Karpas-422 (cell line): ENCODE measurements at places on chromosomes 3 and 15.

GRCh38 chr3:70488131-70488530, 175.7 kb upstream of the MDFIC2 start:
- DNase-seq, result no peak

GRCh38 chr3:179676081-179676480, 23.2 kb downstream of the USP13 start:
- no peak for DNase-seq

DNA sequence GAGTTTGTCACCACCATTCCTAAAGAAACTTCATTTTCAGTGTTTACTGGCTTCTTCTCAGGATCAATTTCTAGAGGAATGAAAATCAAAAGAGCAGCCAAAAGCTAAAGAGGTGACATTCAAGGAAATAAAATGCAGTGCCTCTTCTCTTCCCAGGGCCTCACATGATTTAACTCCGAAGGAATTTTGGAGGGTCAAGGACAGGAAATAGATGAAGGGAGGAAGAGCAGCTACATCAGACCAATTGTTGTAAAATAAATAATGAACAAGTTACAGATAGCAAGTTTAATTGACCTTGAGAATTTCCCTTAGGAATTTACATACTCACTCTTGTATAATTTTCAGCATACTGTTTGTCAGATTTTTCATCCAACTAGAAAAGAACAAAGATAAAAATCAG, 78.1 kb downstream of the LRRFIP2 start:
- DNase-seq, result no peak

- DNase-seq, result peak; percentile 85
These were observed 1588.2 kb downstream of the SI start for GRCh38 chr3:163490119-163490518.

- no peak for DNase-seq
These were observed 97.9 kb downstream of the RORA start for GRCh38 chr15:61130950-61131942.

DNA sequence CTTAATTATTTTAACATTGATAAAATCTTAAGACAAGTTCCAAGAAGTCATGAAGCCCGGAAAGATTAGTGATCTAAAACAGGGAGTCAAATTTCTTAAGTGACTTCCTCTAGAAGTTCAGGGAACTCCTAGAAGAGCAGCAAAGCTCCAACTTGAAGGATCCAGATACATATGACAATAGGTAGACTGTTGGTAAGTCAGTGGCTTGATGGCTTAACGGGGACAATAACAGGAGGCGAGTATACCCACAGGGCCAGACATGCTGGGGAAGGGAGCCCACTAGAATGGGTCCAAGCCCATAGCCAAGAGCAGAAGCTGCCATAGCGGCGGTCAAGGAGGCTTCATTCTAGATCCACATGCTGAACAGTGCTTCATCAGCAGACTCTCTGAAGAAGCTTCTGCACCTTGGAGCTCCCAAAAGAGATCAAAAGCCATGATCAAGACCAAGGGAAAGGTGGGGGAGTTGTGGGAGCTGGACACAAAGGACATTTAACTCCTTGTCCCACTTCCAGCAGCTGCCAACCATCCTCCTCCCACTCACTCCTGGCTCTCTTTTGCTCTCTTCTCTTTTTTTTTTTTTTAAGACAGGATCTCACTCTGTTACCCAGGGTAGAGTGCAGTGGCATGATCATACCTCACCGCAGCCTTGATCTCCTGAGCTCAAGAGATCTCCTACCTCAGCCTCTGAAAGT, 10.2 kb upstream of the CA12 start:
- DNase-seq, result no peak

- DNase-seq, result peak; percentile 92
These were observed 106.1 kb downstream of the OXNAD1 start for GRCh38 chr3:16370872-16371740.

- DNase-seq, result no peak
These were observed 38.9 kb downstream of the TLE3 start for GRCh38 chr15:70058642-70059360.

DNA sequence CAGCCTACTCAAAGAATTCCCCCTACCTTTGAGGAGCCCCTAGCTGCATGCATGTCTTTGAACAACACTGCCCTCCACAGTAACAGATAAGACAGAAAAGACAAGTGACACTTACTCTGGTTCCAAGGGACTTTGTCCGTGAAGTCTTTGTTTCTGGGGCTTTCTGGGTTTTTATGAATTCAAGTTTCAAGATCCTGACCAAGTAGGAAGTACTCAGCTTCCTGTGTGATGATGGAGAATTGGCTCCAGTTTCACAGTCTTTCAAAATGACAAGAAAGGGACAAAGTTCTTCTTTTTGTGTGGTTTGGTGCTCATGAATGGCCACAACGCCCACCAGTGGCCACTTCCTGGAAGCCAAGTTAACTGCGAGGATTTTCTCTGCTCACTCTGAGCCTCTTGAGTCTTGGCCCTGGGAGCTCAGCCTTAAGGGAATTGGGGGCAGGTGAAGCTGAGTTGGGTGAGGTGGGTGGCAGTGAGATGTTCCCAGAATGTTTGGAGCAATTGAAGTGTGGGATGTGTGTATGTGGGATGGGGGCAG, at the start of gene CCR1:
Gene CCR1, minus strand, starts transcription at position 147 of the 538 bp plus-strand sequence. CDS start 4,000 bp downstream, outside the sequence.
- DNase-seq, result peak; percentile 80

- no peak for DNase-seq
These were observed 59.2 kb downstream of the NECTIN3 start for GRCh38 chr3:111130827-111131226.

- no peak for DNase-seq
These were observed 23.8 kb downstream of the MEX3B start for GRCh38 chr15:82021992-82022391.

DNA sequence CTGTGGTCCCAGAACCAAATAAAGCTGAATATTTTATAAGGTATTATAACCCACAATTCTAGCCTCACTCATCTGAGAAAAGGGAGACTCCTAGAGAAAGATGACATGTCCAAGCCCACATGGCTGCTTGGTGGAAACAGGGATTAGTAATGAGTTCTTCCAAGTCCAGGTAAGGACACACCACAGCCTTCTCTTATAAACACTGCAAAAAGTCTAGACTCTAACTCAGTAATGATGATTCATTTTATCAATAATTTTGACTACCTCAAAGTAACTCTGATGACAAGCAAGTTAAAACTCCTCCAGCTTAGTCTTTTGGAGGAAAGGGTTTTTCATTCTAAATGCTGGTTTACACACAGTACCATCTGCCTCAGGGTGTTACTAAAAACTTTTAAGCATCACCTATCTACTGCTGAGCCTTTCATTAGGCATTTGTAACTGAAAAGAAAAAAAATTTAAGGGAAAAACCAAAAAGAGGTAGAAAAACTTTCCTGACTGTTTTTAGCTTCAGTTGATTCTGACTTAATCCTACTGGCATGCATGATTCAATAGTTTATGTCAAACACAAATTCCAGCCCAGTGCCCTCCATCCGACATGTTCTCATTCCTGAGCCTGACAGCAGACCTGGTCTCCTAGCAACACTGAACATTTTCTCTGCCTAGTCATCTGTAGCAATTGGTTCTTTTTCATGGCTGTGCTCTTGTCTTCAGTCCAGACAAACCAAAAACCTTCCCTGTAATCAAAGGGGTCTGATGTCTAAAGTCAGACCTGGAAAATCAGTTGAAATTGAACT, 43.9 kb downstream of the P3H2 start:
- DNase-seq, result no peak

DNA sequence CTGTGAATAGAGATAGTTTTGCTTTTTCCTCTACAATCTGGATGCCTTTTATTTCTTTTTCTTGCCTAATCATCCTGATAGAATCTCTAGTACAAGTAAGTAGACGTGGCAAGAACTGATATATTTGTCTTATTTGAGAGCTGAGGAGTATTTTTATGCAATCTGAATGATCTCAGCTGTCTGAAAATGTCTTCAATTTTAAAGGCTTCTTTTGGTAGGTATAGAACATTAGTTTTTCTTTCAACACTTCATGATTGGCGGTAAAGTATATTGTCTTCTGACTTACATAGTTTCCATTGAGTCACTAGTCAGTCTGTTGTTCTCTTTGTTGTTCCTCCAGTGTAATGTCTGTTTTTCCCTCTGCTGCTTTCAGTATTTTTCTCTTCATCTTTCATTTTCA, 31.3 kb downstream of the MGA start:
- DNase-seq, result no peak

DNA sequence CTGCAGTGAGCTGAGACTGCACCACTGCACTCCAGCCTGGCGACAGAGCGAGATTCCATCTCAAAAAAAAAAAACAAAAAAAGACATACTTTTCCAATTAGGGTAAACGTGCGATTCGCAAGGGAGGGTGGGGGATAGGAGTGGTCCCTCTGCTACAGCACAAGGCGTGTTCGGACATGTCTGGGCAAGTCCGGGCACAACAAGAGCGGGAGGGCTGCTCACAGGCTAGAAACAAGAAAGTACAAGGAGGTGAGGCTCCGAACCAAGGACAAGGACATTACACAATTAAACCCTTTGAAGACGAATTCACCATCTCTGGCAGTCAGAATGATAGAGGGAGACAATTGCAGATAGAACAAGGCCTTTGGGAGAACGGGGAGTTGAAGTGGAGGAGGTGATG, 32.2 kb upstream of the BCL2A1 start:
- no peak for DNase-seq

DNA sequence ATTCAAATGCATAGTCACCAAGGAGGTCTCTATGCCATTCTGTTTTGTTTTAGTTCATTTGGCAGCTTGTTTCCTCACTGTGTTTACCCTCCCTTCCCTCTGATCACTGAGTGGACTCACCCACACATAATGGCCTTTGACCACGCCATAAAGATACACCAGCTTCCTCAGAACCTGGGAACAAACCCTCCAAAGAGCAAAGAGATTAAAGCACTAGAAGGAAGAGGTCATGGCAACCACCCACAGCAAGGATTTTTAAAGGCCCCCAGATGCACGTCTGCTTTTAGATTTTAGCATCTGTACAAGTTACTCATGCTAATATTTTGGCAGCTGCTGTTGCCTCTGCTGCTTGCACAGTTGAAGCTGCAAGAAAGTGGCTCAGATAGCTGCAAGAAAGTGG, 47.9 kb upstream of the CADPS start:
- no peak for DNase-seq

DNA sequence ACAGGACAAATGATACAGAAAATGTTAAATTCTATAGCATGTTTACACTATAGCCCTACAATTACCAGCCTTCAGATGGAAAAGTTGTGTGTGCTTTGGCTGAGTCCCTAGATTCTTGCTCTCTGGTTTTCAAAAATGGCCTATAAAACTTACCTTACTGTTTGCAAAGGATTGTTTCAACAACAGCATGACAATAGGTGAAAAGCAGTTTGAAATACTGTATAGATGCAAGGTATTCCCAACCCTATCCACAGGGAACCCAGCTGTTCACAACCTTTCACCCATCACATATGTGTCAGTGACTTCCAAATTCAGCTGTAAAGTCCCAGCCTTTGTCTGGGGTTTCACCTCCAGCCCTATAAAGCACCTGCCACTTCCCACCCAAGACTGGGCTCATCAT, 97.3 kb downstream of the NEK10 start:
- no peak for DNase-seq

DNA sequence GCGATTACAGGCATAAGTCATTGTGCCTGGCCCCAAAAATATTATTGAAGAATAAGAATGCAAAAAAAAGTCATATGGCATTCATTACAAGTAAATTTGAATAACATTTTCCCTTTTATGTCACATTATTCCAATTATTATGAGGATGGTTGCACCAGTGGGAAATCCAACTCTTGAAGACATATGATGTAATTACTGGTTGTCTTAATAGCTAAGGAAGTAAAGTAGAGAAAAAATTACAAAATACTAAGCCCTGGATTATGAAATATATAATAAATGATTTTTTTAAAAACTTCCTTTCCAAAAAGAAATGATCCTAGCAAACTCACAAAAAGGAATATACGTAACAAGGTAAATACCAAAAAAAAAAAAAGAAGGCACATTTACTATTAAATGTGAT, 98.9 kb downstream of the FMN1 start:
- no peak for DNase-seq

GRCh38 chr15:24054547-24055245, 367.6 kb upstream of the NDN start:
- DNase-seq, result no peak

DNA sequence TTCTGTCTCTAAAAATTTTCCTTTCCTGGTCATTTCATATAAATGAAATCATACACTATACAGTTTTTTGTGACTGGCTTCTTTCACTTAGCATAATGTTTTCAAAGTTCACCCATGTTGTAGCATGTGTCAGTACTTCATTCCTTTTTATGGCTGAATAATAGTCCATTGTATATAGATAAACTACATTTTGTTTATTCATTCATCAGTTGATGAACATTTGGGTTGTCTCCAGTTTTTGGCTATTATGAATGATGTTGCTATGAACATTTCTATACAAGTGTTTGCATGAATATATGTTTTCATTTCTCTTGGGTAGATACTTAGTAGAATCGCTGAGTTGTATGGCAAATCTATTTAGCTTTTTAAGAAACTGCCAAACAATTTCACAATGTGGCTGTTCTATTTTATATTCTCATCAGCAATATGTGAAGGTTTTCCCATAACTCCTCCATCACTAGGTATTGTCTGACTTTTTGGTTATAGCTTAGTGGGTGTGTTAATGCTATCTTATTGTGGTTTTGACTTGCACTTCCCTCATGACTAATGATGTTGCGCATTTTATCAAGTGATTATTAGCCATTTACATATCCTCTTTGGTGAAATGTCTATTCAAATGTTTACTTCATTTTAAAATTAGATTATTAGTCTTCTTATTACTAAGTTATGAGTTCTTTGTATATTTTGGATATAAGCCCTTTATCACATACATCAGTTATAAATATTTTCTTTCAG, 21.7 kb upstream of the AP4E1 start:
- no peak for DNase-seq

GRCh38 chr3:36546226-36546625, 165.9 kb downstream of the STAC start:
- no peak for DNase-seq

DNA sequence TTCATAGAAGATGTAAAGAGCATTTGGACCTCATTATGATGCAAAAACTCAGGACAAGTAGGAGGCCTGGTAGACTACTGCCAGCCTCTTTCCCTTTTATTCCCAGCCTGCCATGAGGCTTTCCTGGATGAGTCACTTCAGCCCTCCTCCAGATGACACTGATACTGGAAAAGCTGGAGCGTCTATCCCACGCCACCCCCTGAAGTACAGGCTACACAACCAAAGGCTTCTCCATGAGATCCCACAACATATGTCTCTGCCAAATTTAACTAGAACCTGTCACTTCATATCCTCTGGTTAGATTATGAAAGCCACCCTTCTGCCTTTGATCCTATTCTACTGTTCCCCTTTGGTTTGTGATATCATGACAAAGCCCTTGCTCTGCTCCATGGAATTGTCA, 56.1 kb upstream of the CPNE4 start:
- DNase-seq, result no peak

DNA sequence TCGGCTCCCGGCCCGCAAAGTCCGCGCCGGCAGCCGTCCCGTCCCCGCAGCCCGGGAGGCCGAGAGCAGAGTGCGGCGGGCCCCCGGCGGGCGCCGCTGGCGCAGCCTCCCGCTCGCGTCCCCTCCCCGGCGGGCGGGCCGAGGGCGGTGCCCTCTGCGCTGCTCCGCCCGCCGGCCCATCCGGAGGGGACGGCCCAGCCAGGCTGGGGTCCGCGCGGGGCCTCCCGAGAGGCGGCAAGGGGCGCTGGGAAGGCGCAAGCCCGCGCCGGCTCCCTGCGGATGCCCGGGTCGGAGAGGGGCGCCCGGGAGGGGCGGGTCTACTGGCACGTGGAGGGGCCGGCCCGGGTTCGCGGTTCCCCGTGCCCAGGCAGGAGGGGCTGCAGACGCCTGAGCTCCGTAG, at the start of the genes CLCN2 and POLR2H:
Gene CLCN2, minus strand, starts transcription at position 74 of the 400 bp plus-strand sequence. CDS start 126 bp downstream, outside the sequence.
Gene POLR2H, plus strand, starts transcription at position 179 of the 400 bp plus-strand sequence. CDS start 1,783 bp downstream, outside the sequence.
- peak; percentile 92 for DNase-seq

GRCh38 chr3:133812872-133813271, 7.3 kb downstream of the SRPRB start:
- DNase-seq, result no peak
